ENCODE measurements at places on chromosomes 2 and 18.

DNA sequence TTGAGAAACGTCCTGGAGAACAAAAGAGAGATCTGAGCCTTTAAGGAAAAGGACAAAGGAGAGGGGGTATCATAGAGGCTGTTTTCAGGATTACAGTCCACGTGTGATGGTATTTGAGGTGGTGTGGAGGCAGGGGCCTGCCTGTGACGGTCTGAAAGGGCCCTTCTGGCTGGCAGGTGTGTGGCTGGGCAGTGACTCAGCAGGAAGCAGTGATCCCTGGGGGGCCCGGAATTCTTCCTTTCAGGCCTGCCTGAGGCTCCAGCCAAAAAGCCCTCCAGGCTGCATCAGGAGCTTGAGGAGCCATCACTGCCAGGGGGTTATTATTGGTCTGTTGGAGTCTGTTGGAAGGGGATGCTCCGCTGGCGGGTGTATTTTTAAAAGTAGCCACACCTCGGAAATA is 97.2 kb upstream of the TMEM18 start:
- ATAC-seq, result no peak

GRCh38 chr18:41378598-41378997 is 576.4 kb upstream of the PIK3C3 start:
- ATAC-seq, result no peak

- ATAC-seq, result no peak
Observed at GRCh38 chr18:3577281-3577855, 127.4 kb downstream of the TGIF1 start.

DNA sequence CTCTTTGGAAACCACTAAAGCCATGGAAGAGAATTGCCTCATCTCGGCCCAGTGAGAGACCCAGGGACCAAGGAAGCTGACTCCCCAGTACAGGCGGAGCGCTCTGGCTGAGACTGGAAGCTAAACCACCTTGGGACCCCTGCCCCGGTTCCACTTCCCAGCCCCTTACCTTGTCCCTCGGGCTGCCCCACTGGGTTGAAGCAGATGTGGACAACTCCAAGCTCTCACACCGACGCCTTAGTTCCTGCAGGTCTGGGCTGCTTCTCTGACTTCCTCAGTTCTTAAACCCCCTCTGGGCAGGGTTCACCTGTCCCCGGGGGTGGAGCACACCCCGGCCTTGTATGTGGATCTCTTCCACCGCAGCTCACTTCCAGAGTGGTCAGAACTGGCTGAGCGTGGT is 266.2 kb downstream of the PHLPP1 start:
- no peak for ATAC-seq

DNA sequence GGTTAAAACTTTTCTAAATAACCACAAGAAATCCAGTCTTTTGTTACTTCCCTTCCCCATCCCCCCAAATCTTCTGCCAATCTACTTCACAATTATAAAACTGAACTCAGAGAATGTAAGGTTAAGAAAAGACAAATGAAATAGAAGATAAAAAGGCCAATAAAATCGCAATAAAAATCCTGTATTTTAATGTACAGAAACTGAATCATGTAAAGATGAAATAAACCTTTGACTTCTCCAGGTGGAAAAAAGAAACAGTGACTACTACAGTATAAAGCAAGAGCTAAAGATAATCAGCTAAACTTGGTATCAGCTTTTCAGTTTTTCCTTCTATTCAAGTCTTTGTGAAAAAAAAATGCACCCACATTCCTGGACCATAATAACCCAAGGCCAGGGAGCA is 1.7 kb downstream of the SYT4 start:
- ATAC-seq, result no peak

Measured in gastroesophageal sphincter (tissue), 4 donors.